ENCODE measurements at places on chromosomes 16 and 17.
A peak's percentile ranks its signal among the peaks of the same experiment; 100 is the strongest.

DNA sequence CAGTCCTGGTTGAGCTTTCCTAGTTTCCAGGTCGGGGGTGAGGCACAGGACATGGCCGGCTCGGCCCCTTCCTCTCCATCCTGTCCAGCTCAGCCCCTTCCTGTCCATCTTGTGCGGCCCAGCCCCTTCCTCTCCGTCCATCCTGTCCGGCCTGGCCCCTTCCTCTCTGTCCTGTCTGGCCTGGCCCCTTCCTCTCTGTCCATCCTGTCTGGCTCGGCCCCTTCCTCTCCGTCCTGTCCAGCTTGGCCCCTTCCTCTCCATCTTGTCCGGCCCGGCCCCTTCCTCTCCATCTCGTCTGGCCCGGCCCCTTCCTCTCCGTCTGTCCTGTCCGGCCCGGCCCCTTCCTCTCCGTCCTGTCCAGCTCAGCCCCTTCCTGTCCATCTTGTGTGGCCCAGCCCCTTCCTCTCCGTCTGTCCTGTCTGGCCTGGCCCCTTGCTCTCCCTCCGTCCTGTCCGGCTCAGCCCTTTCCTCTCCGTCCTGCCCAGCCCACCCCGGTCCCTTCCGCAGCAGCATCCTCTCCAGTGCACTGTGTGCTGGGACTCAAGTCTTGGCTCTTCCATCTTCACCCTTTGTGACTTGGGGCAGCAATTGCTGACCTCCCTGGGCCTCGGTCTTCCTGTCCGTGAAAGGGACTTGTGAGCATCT lies 5.5 kb upstream of the ZNF750 start:
- DNase-seq: no peak

GRCh38 chr16:79101491-79101890 lies 499.0 kb downstream of the MAF start:
- no peak for DNase-seq

GRCh38 chr17:17151541-17151940 lies 54.6 kb downstream of the PLD6 start:
- DNase-seq: no peak

- DNase-seq: no peak
Observed at GRCh38 chr17:11638700-11639265, 40.5 kb downstream of the DNAH9 start.

GRCh38 chr17:82222816-82223215 lies 6.0 kb upstream of the SLC16A3 start:
- DNase-seq: no peak

- DNase-seq: no peak
Observed at GRCh38 chr17:48241131-48241591, 133.6 kb downstream of the SNX11 start.

- DNase-seq: no peak
Observed at GRCh38 chr16:88469615-88470395, 16.7 kb downstream of the ZFPM1 start.

- DNase-seq: peak; percentile 100
Observed at GRCh38 chr17:75515496-75516254, at the start of gene CASKIN2. CASKIN2 (minus strand) TSS chr17:75515537; CDS start chr17:75513804, 1,733 bp downstream.

DNA sequence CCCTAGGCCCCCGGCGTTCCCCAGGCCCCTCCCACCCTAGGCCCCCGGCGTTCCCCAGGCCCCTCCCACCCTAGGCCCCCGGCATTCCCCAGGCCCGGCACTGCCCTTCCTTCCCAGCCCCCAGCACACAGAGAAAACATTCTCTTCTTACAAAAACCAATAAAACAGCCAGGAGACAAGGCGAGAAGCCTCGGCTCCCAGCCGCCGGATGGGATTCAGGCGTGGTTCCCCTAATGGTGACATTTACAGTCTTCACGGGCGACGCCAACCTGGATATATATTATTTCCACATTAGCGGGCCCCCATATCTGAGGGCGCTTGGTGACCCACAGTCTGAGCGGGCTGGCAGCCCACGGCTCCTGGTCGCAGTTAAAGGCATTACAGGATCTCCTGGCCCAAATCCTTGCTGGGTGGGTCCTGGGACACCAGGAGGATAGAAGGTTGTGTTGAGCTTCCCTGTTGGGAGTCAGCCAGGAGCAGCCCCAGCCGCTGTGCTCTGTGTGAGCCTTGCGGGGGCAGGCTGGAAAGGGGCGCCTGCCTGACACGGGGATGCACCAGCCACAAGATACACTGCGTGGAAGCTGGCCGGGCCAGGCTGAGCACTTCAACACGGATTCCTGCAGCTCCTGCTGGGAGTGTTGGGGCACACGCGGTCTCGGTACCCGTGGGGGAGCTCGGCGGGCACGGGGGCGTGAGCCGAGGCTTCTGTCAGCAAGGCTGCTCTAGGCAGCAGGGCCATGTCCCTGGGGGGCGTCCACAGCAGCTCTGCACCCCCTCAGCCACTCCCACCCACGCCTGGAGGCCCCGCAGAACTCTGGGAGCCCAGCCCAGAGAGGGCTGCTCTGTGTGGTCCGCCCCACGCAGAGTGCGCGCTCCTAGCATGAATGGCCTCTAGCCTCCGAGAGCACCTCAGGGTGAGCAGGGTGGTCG lies 83.7 kb downstream of the LMF1 start:
- DNase-seq: no peak

- no peak for DNase-seq
Observed at GRCh38 chr17:18988546-18989173, 15.9 kb downstream of the FAM83G start.
